Stimulated activated CD8-positive, alpha-beta memory T cell treated with anti-CD3 and anti-CD28 coated beads, Interleukin-15, amount 100 ng/mL, for 4 hours (primary cell): ENCODE measurements at places on chromosomes 6 and 20.

DNA sequence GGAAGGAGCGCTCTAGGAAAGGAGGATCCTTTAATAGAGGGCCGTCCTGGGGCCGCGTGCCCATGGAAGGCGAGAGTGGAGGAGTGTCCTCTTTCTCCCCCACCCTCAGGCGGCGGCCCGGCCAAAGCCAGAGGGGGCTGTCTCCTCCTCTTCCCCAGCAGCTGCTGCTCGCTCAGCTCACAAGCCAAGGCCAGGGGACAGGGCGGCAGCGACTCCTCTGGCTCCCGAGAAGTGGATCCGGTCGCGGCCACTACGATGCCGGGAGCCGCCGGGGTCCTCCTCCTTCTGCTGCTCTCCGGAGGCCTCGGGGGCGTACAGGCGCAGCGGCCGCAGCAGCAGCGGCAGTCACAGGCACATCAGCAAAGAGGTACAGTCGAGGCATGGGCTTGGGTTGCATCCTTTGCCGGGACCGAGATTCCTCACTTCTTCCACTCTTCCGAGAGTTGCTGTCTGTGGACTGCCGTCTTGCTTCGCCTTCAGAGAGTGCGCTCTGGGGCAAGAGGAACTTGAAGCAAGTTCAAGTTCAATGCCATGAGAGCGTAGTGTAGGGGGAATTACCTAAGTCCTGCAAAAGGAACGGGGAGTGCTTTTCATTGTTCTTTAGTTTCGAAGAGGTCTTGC is at the start of gene LAMA2:
Gene LAMA2 (plus strand): TSS at position 148 of the 621 bp plus-strand sequence. CDS start 108 bp downstream, at position 256.
- no peak for DNase-seq

DNA sequence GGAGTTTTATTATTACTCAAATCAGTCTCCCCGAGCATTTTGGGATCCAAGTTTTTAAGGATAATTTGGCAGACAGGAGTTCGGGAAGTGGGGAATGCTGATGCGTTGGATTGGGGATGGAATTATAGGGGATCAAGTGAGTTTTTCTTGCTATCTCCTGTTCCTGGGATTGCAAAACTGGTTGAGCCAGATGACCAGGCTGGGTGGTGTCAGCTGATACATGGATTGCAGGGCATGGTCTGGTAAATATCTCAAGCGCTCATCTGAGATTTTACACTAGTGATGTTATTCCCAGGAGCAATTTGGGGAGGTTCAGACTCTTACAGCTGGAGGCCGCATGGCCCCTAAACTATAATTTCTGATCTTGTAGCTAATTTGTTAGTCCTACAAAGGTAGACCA is 54.7 kb downstream of the ENPP1 start:
- no peak for DNase-seq

- DNase-seq, result peak; percentile 51
Observed at GRCh38 chr6:139161817-139162284, 27.0 kb downstream of the HECA start.

DNA sequence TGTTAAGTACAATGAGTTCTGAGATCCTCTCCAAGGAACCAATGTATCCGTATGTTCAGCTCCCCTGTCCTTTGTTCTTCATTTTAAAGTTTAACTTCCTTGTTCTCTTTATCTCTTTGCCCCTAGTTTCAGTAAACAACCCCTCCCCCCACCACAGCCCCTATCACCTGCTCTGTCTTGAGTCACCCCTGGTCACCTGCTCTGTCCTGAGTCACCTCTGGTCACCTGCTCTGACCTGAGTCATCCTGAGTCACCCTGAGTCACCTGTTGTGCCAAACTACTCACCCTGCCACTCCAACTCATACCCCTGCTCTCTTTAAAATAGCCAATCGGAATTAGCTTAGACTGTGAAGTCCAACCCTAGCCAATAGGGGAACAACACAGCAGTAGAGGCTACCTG is 288.7 kb upstream of the CDYL start:
- no peak for DNase-seq

- DNase-seq, result no peak
Observed at GRCh38 chr6:163771180-163771579, 356.7 kb downstream of the QKI start.

DNA sequence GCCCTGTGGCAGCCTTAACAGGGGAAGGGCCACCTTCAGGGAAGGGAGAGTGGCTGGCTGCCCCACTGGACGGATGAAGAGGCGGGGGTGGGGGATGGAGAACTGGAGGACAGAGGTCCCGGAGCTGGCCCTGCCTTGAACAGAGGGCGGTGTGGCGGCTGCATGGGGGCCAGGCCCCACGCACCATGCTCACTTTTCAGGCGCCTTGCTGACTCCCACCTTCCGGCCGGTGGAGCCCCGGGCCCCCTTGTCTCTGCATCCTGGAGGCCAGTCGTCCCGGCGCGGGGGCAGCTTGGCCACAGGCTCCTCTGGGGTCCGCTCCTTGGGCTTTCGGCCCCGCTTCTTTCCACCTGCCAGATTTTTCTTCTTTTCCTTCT is 3.5 kb upstream of the UCKL1 start:
- DNase-seq, result no peak

- no peak for DNase-seq
Observed at GRCh38 chr20:39534846-39535245, 572.7 kb downstream of the DHX35 start.

GRCh38 chr6:82270881-82271635 is 23.5 kb upstream of the IBTK start:
- no peak for DNase-seq

- DNase-seq, result no peak
Observed at GRCh38 chr6:85344996-85345395, 104.9 kb upstream of the NT5E start.

DNA sequence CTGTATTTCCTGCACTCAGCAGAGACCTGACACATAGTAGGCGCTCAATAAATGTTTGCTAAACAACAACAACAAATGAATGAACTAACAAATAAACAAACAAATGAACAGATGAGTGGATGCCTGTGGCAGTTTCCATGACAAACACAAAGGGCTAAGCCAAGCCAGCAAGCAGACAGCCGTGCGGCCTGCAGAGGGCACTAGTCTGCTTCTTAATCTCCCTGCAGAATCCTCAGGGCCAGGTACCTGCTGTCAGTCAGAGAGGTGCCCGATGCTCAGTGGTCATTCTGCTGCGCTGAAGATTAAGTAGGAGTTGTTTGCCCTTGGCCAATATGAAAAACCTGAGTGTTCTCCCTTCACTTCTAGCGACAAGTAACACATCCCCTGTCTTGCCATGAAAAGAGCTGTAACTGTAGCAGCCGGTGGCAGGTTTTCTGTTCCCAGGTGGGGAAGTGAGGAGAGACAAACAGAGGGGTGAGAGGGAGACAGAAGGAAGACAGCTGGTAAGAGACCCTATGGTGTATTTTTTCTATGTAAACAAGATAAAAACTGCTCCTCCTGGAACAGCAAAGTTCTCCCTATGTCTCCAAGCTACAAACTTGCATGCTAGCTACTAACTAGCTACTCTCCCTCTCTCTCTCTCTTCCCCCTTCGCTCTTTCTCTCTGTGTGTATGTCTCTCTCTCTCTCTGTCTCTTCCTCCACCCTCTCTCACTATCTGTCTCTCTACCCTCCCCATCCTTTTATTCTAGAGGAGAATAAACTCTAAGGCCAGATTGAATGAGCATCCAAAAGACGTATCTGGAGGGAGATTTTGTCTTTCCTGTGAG is at the start of gene MC3R:
Gene MC3R (plus strand): TSS at position 779 of the 829 bp plus-strand sequence. CDS start 112 bp downstream, outside the sequence.
- no peak for DNase-seq

GRCh38 chr6:50654155-50654554 is 59.2 kb upstream of the TFAP2D start:
- DNase-seq, result no peak

DNA sequence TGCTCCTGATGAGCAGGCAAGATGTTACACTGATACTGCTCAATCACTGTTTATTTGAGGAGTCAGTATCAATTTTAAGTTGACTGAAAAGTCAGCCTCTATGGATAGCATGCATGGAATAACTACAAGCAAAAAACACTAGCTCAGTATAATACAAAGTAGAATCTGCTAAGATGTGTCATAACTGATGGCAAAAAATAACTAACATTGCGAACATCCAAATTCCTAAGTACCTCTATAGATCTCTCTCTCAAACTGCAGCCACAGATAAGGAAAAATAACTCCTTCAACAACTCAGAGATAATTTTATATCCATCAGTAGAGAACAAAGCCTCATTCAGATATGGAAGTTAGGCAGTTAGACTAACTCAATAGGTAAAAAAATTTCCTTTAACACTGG is 16.3 kb downstream of the HDAC2 start:
- DNase-seq, result no peak

- DNase-seq, result no peak
Observed at GRCh38 chr6:158920311-158920905, 79.6 kb downstream of the RSPH3 start.
